H1 (cell line): ENCODE measurements at places on chromosomes 5 and 9. TPM values are rescaled to one million over a fixed set of nuclear protein-coding genes. Genes with fewer than 3 reads are reported as not detected.

- no peak for DNase-seq
Measured at GRCh38 chr5:157506981-157507780, 47.2 kb downstream of the NIPAL4 start.

DNA sequence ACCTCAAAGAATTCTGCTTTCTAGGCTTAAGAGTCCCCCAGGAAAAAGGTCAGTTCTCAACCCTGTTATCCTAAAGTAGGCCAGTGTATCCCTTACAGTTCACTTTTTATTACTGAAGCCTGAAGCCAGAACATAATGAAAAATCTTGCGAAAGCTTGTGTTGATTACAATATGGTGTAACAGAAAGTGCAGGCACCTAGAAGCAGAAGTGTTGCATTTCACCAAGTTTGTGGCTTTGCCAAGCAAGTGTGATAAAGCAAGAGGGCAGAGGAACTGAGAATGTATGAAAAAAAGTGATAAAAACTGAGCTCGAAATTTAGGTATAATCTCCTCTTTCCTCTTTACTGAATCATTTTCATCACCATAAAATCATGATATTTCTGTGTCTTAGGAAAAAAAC lies 26.2 kb downstream of the AGTPBP1 start:
- no peak for DNase-seq

DNA sequence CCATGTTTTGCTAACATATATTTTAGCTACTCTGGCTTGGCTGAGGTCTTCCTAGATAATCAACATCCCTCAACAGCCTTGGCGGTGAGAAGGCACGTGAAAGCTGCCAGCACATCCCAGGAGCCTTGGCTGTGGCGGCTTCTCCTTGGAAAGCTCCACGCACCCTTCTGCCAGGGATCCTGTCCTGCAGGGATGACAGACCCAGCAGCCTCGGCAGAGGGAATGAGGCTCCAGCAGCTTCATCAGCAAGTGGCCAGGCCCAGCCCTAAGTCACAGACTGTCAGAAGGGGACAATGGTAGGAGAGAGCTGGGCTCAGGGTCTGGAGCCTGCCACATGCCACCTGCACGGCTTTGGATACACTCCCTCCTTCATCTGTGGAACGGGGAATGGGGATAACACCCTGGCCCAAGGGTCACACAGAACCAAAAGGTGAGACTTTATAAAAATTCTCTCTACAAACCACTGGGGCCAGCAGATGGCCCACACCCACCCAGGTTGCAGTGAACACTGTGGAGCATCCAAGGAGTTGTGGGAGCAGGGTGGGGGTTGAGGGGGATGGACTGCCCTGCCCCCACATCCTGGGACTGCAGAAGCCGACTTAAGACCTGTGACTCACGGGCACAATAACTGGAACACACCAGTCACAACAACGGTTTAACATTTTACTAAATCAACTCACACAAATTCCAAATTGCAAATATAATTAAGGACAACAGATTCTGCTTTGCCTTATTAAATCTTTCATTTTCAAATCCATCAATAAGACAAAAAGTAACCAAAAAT lies 65.1 kb downstream of the MACROH2A1 start:
- DNase-seq: no peak

DNA sequence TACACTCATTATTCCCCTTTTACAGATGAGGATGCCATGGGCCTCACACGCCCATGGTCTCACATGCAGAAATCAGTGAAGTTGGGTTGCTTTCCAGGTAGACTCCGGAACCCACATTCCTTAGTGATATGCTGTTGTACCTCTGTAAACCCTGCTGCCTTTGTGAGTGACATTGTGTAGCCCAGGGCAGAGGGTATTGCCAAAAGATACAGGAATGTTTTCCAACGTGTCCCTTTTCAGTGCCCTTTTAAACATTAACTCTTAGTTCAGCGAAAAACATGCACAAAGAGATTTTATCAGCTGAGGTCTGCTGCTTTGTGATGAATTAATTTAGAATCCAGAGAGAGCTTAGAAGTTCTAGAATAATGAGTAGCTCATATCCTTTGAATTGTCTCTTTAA lies 38.3 kb upstream of the TRMT10B start:
- no peak for DNase-seq

GRCh38 chr9:737400-738120 lies 103.9 kb upstream of the DMRT1 start:
- no peak for DNase-seq

DNA sequence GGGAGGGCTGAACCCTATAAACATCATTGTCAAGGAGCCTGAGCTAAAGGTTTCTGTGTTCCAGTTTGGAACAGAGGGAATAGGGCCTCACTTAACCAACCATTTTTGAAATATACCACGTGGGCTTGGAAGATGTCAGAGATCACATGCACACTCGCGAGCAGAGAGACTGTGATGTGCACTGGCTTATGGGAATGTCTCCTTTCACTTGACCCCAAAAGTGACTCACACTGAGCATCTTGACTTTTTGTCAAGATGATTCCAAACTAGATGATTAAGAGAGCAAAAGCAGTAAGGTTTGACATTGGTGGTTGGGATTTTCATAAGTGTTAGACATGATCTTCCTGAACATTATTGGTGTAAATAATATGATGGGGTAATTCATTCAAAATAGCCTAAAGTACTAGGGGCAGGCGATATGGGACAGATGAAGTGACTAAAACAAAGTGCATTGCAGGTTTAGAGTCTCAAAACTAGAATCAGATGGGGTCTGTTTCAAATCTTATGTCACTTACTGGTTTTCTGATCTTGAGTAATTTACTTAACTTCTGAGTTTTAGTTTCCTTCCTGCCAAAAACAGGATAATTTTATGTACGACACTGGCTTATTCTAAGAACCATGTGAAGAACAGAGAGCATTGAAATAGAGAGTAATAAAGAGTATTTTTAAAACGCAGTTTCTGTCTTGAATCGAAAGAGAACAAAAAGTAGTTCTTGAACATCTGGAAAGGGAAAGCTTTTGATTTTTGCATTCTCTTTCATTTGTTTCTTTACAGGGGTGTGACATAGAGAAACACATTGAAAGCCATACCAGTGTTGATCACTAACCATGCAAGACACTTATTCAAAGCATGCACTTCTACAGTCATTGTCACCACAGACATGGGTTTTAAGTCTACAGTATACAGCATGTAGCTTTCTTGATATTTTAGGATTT lies 383.0 kb downstream of the DIRAS2 start:
- no peak for DNase-seq

GRCh38 chr9:76893395-76893932 lies 12.4 kb downstream of the PRUNE2 start:
- DNase-seq: no peak

DNA sequence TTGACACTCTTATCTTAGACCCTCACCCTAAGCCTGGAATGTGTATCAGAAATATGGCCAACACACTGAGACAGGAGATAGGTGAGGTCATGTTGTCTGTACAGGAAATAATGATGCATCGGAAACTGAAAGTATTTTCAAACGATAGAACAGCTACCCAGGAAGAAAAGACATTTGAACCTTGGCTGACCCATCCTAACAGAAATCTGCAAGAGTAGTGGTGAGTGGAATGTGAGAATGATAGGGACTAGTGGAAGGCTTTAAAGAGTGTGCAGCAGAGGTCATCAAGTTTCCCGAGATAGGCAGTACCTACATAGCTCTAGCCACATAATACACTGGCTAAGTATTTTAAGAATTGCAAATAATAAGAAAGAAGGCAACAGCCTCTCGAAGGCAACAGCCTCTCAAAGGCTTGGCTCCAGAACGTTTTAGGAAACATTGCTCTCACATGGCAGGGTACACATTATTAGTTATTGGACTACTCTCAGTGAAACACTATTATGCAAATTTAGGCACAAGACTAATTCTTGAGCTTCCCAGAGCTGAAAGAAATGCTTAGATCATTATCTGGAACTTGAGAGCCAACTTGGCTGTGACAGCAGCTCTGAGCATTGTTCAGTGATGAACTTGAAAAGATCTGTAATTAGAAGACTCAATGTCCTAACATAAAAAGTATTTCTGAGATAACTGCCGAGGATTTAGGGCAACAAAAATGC lies 133.1 kb upstream of the FBXL7 start:
- no peak for DNase-seq

The CXXC5 gene
- 74.0 and 78.3 TPM in 2 replicates for total RNA-seq

The NSG2 gene
- total RNA-seq: 0.34 and 0.78 TPM in 2 replicates

The AK6 gene
- 44.2 and 51.2 TPM in 2 replicates for total RNA-seq
